ENCODE measurements at places on chromosomes 6 and 20.

- no peak for DNase-seq
Measured at GRCh38 chr20:62029296-62029695, 36.4 kb downstream of the TAF4 start.

DNA sequence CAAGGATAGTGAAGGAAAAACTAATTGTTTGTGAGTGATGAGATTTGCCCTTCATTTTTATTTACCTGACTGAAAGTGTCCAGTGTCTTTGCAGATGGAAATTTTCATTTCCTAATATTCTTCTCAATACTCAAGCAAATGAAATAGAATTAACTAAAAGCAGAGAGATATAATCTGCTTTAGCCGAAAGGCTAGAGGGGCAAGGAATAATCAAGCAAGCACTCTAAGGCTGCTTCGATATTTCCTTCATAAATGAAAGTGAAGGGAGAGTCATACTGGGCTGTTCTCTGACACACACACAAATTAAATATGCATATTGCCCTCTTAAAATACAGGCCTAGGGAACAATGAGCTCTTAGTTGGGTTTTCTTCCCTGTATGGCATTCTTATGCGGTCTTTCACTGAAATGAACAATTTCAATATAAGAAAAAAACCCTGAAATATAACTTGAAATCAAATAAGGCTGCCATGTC is 47.5 kb upstream of the POPDC3 start:
- DNase-seq: no peak

- no peak for DNase-seq
Measured at GRCh38 chr6:22145376-22145775, 151.5 kb downstream of the PRL start.

- DNase-seq: no peak
Measured at GRCh38 chr20:62707921-62708521, 615 bp upstream of the NTSR1 start.

GRCh38 chr6:43052842-43053544 is 658 bp downstream of the CUL7 start:
- no peak for DNase-seq
